GDM1 (cell line): ENCODE measurements at places on chromosomes 7 and 10.

DNA sequence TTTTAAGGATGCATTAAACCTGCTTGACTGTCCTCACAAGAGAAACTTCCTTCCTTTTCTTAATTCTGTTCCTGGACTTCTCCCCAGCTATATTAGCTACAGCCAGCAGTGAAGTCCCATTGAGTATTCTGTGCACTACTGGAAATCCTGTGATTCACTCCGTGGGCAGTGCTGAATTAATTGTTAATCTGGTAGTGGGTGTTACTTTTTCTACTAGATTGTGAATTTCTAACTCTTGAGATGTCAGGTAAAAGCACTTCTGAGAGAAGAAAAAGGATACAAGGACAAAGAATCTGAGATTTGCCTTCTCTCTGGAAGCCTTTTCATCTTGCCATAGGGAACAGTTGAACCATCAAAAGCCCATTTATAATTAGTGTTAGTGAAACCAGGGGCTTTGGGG, 33.9 kb downstream of the CYCS start:
- DNase-seq = no peak

GRCh38 chr7:106405697-106406141, 120.9 kb upstream of the NAMPT start:
- no peak for DNase-seq

DNA sequence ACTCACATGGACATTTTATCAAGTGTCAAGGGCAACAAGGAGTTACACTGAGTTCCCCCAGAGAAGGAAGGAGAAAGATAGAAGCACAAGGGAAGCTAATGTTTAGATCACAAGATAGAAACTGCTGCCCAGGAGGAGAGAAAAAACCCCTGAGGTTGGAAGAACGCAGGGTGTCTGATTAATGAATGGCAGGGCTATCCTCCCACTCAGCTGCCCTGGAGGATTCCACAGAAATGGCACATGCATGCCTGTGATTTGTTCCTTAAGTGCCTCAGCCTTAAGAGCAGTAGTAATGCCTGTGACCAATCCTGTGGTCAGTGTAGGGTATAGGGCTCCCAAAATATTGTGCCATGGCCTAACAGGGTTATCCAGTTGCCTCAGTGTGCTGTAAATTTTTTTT, 20.2 kb downstream of the DNAJB9 start:
- DNase-seq = no peak

- DNase-seq = no peak
These were observed 47.0 kb upstream of the ELMO1 start for GRCh38 chr7:37495574-37496184.

DNA sequence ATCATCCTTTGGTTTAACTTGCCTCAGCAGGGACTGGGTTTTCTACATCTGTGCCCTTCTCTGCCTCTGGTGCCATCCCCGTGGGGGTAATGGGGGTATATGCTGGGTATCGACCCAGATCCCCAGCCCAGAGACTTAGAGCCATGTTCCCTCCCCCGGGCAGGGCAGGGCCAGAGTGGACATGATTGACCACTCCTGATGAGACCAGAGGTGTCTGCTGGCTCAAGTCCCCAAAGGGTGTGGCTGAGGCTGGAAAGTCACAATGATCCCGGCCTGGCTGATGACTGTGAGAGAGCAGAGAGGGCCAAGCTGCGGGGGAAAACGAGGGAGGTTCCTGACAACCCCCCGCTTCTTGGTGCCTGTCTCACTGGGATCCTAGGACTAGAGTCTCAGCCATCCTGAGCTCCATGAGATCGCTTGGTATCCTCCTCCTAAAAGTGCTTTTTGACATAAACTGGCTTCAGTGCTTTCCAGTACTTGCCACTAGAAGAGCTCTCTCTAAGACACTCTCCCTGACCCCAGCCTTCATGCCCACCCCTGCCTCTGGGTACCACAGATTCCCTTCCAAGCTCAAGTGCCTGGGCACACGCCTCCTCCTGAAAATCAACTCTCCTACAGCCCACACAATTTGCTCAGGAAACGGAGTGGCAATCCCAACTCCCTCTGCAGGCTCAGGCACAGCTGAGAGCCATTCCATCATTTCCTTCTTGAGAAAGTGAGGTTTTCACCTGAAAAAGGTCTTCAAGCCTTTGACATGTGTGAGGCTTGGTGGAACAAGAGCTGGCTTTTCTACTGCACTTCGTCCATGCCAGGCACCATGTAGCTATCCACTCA, 33.9 kb downstream of the DRGX start:
- DNase-seq = no peak

- DNase-seq = no peak
These were observed 3.9 kb downstream of the FOXL3 start for GRCh38 chr7:293681-294439.

DNA sequence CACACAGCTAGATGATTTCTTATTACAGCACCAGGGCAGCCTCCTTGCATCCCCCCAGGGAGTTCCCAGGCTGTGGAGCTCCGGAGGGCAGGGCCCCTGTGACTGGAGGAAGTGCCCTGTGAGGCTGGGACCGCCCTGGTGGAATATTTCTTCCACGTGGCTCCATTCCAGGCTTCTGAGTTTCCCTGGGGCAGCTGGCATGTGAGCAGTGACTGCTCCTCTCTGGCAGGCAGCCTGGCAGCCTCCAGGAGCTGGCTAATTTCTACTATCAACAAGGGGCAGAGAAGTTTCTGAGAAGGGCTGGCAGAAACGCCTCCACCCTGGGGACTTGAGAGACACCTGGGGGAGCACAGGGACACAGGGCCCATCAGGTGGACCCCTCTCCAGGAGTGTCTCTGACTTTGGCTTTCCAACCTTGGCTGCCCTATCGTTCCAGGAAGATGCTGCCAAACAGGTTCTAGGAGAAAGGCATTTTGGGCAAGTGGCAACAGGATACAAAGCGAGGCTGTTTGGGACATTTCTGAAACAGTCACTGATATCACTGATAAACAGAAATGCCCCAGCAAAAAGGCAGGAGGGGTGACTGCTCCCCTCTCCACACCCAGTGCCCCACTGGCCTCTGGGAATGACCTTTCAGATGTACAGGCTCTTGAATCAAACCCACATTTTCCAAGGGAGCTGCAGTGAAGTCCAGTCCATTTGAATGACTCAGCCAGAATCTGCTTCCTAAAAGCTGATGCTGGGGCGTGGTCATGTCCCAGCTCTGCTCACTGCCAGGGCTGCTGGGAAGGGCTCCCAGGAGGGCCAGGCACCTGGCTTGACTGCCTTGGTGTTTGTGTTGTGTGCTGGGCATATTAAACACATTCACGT, 16.1 kb downstream of the MYOF start:
- no peak for DNase-seq

DNA sequence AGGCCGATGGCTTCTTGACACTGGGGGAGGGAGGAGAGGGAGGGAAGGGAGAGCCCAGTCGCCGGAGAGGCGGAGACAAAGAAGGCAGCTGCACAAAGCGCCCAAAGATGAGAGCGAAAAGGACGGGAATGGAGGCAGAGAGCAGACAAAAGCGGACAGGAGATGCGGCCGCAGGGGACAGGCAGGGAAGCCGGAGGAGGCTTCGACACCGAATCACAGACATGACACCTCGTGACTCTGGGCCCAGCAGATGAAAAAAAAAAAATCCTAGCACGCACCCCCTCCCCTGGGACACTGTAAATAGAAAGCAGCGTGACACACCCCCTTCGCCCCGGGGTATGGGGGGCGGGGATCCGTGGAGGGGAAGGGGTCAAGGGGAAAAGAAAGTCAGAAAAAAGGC, 976 bp downstream of the NAT16 start:
- no peak for DNase-seq

GRCh38 chr10:84537447-84537931, 209.1 kb downstream of the CCSER2 start:
- peak; percentile 4 for DNase-seq

DNA sequence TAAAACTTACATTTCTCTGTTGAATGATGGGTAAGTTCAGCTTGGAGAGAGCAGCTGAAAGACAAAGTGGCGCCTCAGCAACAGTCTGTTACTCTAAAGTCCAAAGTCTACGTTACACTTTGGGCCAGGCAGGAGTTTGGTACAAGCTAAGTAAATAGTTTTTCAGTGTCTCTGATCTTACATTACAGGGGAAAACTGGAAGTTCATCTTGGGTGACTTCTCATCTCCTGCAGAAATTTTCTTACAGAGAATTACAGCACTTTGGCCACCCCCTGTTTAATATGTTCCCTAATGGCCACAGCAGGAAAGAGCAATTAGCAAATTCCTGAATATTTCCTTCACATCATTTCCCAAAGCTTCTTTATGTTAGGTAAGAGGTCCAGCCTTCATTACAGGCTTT, 67.1 kb downstream of the ABCC2 start:
- DNase-seq = no peak

DNA sequence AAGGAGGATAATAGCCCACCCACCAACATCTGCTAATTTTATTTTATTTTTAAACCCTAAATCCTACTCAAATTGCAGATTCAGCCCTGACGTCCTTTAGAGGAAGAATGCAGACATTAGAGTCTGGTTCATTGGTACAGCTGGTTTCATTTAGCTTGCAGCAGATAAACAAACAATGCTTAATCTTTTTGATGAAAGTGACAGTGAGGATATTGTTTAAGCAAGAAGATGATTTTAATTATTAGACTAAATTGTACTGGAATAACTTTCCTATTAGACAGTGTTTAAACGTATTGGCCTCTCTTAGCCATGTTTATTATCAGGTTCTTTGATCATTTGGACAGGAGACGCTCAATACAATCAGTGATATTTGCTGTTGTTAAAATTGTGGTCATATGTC, 164.8 kb downstream of the CDK14 start:
- DNase-seq = no peak

- DNase-seq = peak; percentile 4
These were observed 40.6 kb downstream of the MICALL2 start for GRCh38 chr7:1418505-1419309.

- DNase-seq = no peak
These were observed 231.8 kb downstream of the PTEN start for GRCh38 chr10:88095223-88095721.

- DNase-seq = no peak
These were observed 217.8 kb upstream of the AGK start for GRCh38 chr7:141333459-141333858.

GRCh38 chr10:132061030-132061429, 4.7 kb upstream of the JAKMIP3 start:
- DNase-seq = no peak

- peak; percentile 45 for DNase-seq
These were observed 2.5 kb upstream of the CFAP58 start for GRCh38 chr10:104351061-104351702.

DNA sequence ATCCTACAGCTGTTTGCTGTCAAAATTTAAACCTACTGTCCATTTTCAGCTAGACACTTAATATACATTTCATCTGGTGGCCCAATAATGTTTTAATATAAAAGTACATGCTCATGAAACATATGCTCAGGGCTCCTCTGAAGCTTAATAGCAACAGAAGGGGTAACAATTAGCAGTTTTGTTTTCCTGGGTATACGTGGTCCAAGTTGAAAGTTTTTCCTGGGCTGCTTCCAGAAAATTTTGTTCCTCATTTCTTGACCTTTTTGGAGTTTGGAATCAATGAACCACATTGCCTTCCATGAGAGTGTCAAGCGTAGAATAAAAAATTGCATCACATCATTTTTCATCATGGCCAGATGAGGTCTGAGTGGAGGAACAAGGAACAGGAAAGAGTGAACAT, 537.3 kb upstream of the MGMT start:
- no peak for DNase-seq

GRCh38 chr10:119441921-119442757, 100.4 kb downstream of the RGS10 start:
- no peak for DNase-seq

DNA sequence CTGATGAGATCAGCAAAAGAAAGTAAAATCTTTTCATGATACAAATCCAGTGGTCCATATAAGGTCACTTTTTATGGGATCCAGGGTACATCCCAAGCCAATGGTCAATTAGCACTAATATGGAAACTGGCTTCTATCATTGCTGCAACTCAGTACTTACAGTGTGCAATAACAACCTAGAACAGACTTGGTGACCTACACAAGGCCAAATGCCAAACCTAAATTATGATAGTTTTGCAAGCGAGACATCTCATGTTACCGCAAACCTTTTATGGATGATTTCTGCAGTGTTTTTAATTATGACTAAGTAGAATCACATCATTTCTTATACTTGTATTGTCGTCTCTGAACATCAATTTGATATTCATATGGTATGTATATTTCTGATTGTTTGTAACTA, 583.5 kb upstream of the SEMA3D start:
- DNase-seq = no peak

DNA sequence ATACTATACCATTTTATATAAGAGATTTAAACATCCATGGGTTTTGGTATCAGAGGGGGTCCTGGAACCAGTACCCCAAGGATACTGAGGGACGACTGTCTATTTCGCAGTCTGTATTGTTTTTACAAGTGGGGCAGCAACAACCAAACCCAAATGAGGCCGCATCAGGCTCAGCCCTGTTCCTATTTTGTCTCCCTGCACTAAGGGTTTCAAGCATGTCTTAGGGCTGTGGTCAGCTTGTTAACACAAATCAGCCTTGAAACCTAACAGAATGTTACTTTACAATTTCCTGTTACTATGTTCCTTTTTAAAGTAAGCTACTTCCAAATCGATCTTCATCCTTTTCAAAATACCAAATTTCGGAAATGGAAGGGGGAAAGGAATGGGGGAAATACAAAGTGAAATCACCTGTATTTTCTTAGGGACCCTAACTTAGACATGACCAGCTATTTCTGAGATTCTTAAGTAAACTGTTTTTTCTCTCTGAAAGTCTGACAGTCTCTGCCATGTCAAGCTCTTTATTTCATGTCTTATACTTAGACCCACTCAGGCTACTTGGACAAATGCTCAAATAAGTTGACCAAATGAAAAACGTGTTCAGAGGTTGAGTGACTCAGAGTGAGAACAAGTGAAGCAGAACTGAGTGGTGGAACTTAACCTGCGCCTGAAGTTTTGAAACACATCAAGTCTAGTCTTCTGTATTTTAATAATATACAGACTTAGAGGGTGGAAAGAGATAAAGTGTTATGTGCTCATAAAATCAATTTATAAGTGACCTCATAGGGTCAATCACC, 75.8 kb downstream of the C1GALT1 start:
- DNase-seq = peak; percentile 18

DNA sequence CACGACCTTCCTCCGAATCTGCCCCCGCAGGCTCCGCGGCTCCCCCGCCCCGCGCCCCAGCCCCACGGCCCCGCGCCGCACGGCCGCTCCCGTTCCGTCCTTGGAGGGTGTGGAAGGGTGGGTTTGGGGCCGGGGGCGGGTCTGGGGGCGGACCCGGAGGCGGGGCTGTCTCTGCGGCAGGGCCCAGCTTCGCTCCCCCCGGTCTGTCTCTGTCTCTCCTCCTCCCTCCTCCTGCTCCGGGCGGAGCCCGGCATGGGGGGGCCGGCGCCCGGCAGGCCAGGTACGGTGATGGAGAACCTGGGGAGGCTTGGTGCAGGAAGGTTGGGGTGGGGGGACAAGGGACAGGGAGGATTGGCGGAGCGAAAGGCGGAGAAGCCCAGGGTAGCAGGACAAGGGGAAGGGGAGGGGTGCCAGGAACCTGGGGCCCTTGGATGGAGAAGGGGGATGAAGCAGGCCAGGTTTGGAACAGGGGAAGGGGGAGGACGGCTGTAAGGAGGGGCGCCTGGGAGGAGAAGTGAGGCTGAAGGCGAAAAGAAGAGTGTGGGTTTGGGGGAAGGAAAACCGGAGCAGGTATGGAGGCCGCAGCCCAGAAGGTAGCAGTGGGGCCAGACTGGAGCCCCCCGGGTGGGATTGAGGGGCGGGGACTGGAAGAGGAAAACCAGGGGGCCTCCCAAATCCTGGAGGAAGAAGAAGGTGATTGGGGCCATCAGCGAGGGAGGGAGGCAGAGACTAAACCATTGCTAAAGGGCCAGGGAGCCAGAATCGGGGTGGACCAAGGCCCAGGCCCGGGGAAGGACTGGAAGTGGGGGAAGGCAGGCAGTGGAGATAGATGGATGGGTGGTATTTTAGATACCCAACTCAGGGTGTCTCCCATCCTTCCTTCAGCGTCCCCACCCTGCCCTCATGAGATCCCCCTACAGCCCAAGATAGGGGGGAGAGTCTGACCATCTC, at the start of gene NYAP1:
Gene NYAP1 (plus strand): TSS at position 206 of the 951 bp plus-strand sequence. CDS start 1,385 bp downstream, outside the sequence.
- no peak for DNase-seq
